ENCODE measurements at places on chromosomes 2 and 18. TPM values are rescaled to one million over a fixed set of nuclear protein-coding genes. Genes with fewer than 3 reads are reported as not detected.

The UPP2 gene
- not detected for total RNA-seq

The TMEM185B gene
- total RNA-seq = 21.3 TPM

The EFEMP1 gene
- total RNA-seq = not detected

The REG3A gene
- total RNA-seq = not detected

The ZNF521 gene
- not detected for total RNA-seq

The MAL gene
- 49.8 TPM for total RNA-seq

Measured in CD8-positive, alpha-beta T cell (primary cell).